Activated CD8-positive, alpha-beta memory T cell treated with anti-CD3 and anti-CD28 coated beads for 1 hour (primary cell): ENCODE measurements at places on chromosomes 12 and 14.

GRCh38 chr12:59736786-59737185 lies 141.0 kb downstream of the SLC16A7 start:
- DNase-seq: no peak

DNA sequence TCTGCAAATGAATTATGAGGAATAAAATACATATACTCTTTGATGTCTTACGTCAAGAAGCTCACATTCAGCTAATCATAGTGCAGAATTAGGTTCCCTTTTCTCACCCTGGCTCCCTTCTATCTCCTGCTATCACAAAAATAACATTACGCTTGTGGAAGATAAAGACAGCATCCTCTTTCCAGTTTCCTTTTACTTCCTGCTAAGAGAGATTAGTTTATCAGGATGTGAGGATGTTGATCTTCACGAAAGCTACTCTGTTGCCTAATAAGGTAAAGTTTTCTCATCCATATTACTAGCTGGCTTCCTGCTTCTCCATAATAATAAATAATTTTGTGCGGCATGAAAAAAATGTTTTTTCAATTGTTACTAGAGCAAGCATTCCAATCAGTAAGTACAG lies 217.7 kb upstream of the DCN start:
- DNase-seq: no peak

DNA sequence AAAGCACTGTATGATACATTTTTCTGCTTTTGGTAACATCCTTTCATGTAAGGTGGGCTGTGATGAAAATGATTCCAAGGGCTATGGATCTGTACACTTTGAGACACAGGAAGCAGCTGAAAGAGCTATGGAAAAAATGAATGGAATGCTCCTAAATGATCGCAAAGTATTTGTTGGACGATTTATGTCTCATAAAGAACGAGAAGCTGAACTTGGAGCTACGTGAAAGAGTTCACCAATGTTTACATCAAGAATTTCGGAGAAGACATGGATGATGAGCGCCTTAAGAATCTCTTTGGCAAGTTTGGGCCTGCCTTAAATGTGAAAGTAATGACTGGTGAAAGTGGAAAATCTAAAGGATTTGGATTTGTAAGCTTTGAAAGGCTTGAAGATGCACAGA lies 22.1 kb upstream of the SRGAP1 start:
- no peak for DNase-seq

- DNase-seq: no peak
These were observed 398 bp upstream of the MSRB3 start for GRCh38 chr12:65277994-65278575.

GRCh38 chr12:50828886-50829285 lies 13.8 kb upstream of the TMPRSS12 start:
- DNase-seq: no peak
